ENCODE measurements at places on chromosomes 12 and 14.
A peak's percentile ranks its signal among the peaks of the same experiment; 100 is the strongest.

DNA sequence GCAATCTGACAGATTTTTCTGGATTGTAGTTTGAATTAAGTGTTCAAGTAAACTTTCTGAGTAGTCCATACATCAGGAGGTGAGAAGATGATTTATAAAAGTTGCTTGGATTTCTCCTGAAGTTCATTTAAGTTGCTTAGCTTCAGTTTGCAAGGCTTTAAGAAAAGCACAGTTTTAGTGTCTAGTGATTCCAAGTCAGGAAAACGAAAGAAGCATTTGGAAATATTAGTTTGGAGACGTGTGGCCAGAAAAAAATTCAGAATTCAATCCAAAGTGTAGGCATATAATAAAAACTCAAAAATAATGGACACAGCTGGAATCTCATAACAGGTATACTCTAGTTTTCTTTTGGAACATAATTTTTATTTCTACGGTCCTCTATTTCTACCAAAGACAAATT, 25.5 kb upstream of the PRICKLE1 start:
- DNase-seq: no peak

DNA sequence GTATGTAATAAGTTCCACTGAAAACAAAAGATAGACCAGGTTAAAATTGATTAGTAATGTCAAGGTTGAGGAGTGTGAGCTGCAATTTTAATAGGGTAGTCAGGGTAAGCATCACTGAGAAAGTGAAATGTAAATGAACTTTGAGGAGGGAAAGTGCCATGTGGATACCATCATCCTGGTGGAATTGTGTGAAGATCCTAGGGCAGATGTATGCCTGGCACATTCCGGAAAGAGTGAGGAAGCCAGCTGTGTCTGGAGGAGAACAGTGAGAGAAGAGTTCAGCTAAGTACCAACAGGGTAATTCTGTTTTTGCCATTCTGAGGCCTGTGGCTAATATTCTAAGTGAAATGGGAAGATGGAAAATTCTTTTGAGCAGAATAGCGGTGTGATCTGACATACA, 2.9 kb upstream of the CLEC2A start:
- DNase-seq: no peak

DNA sequence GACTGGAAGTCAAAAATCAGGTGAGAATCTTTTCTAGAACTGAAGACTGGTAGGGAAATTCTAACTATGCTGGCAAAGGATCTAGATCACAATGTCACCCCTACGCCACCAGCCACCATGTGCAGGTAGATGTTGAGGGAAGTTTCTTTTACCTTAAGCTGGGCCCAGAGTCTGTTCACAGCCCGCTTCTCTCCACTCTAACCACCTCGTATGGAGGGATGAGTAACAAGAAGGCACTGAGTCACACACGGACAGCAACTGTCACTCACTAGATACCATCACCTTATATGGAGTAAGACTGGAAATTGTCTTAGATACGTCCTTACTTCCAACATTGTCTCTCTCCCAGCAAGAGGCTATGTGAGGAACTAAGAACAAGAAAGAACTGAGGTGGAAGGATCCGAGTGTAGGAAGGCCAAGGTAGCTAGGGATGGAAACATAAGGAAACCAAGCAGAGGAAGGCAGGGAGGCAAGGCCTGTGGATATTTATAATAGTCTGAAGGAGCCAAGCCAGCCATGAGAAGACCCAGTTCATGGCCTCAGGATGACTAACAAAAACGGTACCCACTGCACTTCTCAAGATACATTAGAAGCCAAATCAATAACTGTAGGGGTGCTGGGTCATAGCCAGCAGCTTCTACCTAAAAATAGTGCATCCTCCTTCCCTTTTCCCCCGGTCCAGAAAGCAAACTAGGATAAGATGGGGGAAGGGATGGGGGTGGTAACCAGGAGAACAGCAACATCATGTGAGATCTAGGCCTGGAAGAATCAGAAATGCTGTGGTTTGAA, 15.5 kb downstream of the REM2 start:
- DNase-seq: no peak

GRCh38 chr12:123621619-123622530, 11.6 kb downstream of the EIF2B1 start:
- no peak for DNase-seq

DNA sequence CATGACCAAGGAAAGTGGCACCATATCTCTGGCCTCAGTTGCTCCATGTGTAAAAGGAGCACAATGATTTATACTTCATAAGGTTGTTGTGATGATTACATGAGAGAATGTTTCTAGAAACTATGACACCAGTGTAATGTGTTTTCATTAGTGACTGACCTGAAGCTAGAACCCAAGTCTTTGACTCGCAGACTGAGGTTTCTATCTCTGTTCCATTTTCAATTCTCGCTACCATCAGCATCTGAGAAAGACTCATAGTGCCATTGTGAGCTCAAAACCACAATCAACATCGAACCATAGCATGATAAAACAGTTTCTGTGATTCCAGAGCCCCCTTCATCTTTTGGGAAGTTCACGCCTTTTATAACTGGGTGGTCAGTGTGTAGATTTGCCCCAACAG, 53.8 kb downstream of the STAB2 start:
- DNase-seq: no peak

- no peak for DNase-seq
These were observed 65.5 kb downstream of the PTPRR start for GRCh38 chr12:70854881-70855568.

DNA sequence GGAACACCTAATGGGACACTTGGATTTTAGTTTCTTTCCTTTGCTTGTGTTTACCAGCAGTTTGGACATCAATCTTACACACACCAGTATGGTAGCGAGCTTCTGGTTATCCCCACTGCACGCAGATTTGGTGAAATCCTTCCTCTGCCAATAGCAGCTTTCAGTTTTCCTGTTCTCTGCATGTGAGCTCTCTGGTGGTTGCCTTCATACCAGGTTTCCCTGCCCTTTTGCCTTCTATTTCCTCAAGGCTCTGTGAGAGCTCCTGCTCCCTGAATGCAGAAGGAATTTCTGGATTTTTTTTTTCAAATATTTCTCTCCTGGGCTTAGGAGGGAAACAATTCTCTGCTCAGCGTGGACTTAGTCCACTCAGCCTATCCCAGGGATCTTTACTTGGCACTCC, 93.0 kb upstream of the CCDC91 start:
- DNase-seq: no peak

- no peak for DNase-seq
These were observed 33.8 kb downstream of the ARMH4 start for GRCh38 chr14:58118097-58118815.

DNA sequence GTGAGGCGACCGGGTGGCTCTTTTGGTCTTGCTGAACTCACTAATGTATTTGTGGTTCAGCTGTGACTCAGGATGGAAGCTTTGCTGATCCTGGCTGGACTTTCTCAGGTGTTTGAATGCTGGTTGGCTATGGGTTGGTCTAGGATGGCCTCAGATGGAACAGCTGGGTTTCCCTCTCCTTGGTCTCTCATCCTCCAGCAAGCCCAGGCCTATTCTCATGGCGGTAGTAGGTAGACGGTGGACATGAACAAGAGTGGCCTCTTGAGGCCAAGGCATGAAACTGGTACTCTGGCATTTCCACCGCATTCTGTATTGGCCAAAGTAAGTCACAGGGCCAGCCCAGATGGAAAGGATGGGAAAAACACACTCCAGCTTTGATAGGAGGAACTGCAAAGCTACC, 11.8 kb upstream of the POLR3B start:
- DNase-seq: no peak

DNA sequence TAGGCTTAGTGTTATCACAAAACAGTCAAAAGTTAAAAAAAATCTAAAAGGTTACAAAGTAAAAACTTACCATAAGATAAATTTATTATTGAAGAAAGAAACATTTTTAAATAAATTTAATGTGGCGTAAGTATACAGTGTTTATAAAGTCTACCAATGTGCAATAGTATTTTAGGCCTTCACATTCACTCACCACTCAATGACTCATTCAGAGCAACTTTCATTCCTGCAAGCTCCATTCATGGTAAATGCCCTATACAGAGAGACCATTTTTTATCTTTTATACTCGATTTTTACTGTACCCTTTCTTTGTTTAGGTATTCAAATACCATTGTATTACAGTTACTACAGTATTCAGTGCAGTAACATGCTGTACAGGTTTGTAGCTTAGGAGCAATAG, 124.5 kb downstream of the ANO4 start:
- DNase-seq: no peak

DNA sequence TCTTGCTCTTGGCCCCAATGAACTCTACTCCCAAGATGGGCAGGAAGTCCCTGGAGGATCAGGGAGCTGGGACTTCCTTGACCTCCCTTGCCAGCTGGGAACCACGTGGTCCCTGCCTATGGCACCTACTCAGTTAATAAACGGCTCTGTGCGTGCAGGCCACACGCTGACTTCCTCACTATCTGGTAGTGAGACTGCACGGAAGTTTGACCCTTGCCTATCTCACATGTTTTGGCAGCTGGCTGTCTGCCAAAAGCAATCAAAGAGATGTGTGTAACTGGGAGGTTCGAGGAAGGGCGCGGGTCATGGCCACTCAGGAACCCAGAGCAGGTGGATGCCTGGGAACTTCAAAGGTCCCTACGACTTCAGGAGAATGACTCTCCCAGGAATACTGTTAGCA, 57.9 kb downstream of the RFLNA start:
- no peak for DNase-seq

GRCh38 chr14:68677476-68677875, 115.4 kb downstream of the ZFP36L1 start:
- DNase-seq: no peak

- no peak for DNase-seq
These were observed 5.6 kb upstream of the ASCL1 start for GRCh38 chr12:102951841-102952240.

- DNase-seq: no peak
These were observed 163.9 kb upstream of the FRMD6 start for GRCh38 chr14:51487848-51488247.

GRCh38 chr12:68321140-68321539, 11.0 kb downstream of the MDM1 start:
- no peak for DNase-seq

DNA sequence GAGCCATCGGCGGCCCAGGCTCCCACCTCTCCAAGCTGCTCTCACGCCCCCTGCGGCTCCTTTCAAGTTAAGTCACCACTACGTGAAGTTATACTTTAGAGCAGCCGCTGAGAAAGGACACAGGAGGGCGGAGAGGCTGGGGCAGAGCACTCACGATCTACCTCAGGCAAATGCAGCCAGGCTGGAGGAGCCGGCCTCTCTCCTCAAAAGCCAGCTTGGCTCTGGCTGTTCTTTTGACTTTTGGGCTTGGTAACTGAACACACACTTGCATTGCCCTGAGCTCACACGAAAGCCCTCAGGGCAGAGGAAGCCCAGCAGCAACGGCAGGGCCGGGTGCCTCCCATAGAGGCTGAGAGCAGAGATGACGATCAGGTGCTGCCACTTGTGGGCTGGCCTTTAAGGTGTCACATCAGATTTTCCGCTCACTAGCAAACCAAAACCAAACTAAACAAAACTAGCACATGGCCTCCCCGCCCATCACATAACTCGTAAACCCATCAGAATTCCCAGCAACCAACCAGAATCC, 75.2 kb downstream of the PITPNM2 start:
- peak; percentile 31 for DNase-seq

DNA sequence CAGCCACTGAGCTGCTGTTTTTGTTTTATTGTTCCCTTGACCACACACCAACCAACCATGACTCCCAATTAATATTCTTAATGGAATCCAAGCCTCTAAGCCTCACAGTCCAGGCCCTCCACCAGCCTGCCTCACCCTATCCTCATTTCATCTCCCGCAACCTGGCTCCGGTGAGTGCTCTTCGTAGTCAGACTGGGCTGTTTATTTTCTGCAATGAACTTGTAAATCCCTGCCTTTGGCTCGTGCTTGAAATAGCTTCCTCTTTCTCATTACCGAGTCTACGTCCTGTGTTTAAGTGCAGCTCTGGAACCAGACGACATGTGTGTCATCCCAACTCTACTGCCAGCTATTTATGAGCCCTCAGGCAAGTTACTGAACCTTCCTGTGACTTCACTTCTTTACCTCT, 12.4 kb upstream of the ETFBKMT start:
- no peak for DNase-seq

- DNase-seq: no peak
These were observed 30.6 kb downstream of the SLC16A7 start for GRCh38 chr12:59626382-59626781.

- DNase-seq: no peak
These were observed 26.8 kb upstream of the CKAP4 start for GRCh38 chr12:106274575-106275121.

DNA sequence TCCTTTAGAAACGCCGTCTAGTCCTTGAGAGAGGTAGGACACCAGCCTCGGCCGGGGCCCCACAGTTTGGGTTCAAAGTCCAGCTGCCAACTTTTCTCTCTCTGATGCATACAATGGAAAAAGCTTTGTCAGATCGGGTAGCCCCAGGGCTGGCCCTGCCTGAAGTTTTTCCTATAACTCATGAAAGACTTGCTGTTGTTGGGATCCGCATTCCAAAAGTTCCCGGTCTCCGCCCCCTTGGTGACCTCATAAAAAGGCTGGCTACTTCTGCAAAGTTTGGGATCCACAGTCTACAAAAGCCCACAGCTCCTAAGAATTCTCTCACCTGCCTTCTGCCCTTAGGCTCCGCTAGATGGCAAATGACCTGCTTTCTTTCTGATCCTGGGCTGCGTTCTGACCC, 35.3 kb upstream of the CLEC6A start:
- no peak for DNase-seq

- DNase-seq: no peak
These were observed 519.9 kb downstream of the C12orf50 start for GRCh38 chr12:87509237-87509820.

GRCh38 chr14:102042699-102043098, 44.1 kb downstream of the HSP90AA1 start:
- no peak for DNase-seq

GRCh38 chr12:47722136-47722834, 3.0 kb downstream of the ENDOU start:
- no peak for DNase-seq

GRCh38 chr12:120065472-120065871, 51.1 kb downstream of the RAB35 start:
- no peak for DNase-seq

- DNase-seq: no peak
These were observed 192.9 kb downstream of the C12orf75 start for GRCh38 chr12:105523164-105524057.

- no peak for DNase-seq
These were observed 470.3 kb downstream of the VRK1 start for GRCh38 chr14:97267509-97267908.

DNA sequence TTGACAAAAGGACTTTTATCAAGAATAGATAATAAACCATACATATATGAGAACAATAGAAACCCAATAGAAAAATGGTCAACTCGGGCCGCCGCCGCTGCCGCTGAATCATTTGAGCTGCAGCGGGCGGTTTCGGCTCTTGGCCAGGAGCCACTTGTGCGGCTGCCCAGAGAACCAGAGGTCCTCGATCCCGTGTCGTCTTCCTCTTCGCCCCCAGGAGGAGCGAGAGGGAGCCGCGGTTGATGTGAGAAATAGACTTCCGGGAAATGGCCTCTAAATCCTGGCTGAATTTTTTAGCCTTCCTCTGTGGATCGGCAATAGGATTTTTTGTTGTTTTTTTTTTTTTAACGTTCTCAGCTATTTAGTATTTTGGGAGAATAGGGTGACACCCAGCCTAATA, 44.8 kb downstream of the CPSF6 start:
- no peak for DNase-seq

- DNase-seq: no peak
These were observed 6.1 kb upstream of the HELB start for GRCh38 chr12:66296176-66296683.

GRCh38 chr12:113347892-113348291, 10.5 kb upstream of the PLBD2 start:
- DNase-seq: no peak
